Bronchial epithelial cell (primary cell): ENCODE measurements at places on chromosomes 3 and 15.

DNA sequence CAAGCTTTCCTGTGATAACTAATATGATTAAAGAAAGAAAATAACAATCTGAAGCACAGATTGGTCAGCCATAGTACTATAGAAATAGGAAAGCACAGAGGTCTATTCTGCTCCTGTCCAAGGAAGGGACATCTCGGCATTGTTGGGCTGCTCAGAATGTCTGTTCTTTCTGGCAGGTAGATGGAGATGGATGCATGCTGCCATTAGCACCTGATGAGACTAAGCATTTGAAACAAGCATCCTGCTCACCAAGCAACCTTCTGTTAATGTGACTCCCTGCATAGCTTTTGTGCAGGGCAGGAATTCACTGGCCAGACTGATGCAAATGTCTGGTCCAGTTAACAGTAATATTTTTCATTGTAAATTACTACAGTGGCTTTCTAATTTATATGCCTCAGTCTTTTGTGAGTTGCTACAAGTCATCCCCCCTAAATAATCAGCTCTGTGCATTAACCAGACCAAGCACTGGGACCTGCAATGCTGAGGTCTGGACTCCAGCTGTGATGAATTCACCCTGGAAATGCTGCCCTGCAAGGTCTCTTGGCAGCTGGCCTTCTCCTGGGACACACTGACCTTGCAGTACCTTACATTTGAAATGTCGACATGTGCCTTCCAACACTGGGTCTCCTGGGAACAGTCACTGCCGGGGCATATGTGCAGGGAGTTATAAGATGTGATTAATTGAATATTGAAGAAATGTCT is 1123.7 kb downstream of the IGSF11 start:
- no peak for DNase-seq

GRCh38 chr3:143220741-143221140 is 101.2 kb downstream of the CHST2 start:
- DNase-seq, result no peak

DNA sequence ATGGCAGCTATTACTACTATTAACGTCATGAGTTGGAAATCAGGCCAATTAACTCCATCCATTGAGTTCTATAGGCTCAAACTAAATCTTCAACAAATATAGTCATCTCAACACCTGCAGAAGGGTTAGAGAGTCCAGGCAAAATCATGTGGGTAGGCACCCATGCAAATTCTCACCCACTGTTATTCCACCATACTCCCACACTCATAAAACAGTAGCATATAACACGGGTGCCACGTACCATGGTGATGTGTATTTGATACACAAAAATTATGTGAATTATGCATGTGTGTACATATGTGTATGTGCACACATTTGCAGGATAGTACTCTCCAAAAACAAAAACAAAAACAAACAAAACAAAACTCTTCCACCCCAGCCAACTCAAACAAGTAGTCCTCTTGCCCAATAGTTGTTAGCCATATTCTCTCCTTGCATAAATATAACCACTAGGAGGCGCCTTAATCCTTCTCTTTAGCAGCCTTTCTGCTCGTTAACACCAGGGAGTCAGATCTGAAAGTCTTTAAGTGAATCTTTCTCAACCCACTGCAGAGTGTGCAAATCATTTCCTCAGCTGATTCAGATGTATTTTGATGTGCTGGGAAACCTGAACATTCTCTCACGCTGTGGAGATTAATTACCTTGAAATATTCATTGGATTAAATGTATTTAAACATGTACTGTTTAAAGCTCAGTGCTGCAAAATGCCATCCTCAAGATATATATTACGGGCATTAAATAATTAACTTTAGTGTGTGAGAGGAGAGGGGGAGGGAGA is 38.0 kb upstream of the COPB2 start:
- DNase-seq, result peak; percentile 79

- peak; percentile 81 for DNase-seq
Observed at GRCh38 chr3:65398953-65399352, 639.8 kb downstream of the MAGI1 start.

DNA sequence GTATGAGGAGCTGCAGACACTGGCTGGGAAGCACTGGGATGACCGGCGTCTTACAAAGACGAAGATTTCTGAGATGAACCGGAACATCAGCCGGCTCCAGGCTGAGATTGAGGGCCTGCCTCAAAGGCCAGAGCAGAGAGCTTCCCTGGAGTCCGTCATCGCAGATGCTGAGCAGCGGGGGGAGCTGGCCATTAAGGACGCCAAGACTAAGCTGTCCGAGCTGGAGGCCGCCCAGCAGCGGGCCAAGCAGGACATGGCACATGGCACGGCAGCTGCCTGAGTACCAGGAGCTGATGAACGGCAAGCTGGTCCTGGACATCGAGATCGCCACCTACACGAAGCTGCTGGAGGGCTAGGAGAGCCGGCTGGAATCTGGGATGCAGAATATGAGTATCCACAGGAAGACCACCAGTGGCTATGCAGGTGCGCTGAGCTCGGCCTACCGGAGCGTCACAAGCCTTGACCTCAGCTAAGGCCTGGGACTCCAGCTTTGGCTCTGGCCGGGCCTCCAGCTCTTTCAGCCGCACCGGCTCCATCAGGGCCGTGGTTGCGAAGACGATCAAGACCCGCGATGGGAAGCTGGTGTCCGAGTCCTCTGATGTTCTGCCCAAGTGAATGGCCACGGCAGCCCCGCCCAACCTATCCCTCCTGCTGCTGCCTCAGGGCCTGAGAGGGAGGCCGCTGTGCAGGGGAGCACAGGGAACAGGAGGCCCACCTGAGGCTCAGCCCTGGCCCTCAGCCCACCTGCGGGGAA is 9.2 kb upstream of the SHC4 start:
- no peak for DNase-seq

- no peak for DNase-seq
Observed at GRCh38 chr3:183524476-183524875, 31.0 kb downstream of the KLHL6 start.

- no peak for DNase-seq
Observed at GRCh38 chr3:149611149-149611548, 46.7 kb downstream of the WWTR1 start.

- no peak for DNase-seq
Observed at GRCh38 chr15:50302581-50302980, 37.1 kb upstream of the HDC start.

- no peak for DNase-seq
Observed at GRCh38 chr3:14154895-14155440, 23.4 kb downstream of the XPC start.

DNA sequence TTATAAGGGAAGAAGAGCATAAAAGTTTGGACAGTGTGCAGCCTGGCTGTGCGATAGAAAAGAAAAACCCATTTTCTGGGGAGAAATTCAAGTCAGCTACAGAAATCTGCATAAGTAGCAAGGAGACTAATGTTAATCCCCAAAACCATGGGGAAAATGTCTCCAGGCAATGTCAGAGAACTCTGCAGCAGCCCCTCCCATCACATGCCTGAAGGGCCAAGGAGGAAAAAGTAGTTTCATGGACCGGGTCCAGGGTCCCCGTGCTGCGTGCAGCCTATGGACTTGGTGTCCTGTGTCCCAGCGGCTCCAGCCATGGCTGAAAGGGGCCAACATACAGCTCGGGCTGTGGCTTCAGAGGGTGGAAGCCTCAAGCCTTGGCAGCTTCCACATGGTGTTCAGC is 28.3 kb upstream of the COLQ start:
- DNase-seq, result no peak

DNA sequence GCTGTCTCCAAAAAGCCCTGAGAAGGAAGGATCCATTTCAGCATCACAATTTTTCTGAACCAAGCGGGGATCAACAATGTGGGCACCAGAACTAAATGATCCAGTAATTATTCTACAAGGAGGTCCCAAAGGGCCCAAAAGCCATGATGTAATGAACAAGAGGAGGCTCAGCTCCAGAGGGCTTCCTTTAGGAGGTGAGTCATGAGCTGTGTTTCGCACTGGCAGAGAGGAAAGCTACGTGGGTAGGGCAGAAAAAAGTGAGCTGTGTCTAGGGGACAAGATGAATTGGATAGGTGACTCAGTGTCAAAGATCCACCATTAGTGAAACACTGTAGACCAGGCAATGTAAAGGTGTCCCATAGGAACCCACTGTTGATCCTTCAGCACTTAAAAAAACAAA is 113.4 kb downstream of the RORA start:
- no peak for DNase-seq

DNA sequence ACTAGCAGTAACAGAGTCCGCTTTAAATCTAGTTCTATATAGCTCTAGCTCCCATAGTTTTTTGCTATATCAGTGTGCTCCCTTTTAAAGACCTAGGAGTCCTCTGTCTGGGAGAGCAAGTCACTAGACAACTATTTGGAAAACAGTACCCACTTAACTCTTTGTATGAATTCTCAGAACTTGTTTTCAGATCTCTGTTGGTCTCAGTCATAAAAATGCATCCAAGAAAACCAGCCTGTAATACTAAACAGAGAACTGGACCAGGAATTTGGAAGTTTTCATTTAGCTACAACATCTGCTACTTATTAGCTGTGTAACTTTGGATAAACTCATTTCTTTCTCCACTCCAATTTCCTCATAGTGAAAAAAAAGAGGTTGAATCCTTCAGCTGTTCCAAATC is 56.9 kb upstream of the C3orf49 start:
- DNase-seq, result no peak

- DNase-seq, result no peak
Observed at GRCh38 chr3:192896208-192896607, 21.4 kb downstream of the MB21D2 start.

DNA sequence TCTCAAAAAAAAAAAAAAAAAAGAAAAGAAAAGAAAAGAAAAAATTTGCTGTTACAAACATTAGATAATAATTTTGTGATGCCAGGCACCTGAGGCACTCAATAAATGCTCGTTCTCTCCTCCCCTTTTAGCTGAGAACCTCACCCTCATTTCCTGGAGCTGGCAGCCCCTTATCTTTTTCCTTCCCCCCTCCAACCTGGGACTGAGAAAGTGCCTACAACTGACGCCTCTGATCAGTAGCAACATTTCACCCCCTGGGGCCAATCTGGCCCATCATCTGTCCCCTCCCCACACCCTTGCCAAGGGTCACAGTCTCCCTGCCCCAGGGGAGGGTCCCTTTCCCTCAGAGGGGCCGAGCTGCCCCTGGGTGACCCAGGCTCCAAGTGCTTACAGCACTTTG is 12.6 kb upstream of the RNU6-1 start:
- no peak for DNase-seq

- peak; percentile 39 for DNase-seq
Observed at GRCh38 chr3:108437439-108437838, 73.0 kb downstream of the MYH15 start.

DNA sequence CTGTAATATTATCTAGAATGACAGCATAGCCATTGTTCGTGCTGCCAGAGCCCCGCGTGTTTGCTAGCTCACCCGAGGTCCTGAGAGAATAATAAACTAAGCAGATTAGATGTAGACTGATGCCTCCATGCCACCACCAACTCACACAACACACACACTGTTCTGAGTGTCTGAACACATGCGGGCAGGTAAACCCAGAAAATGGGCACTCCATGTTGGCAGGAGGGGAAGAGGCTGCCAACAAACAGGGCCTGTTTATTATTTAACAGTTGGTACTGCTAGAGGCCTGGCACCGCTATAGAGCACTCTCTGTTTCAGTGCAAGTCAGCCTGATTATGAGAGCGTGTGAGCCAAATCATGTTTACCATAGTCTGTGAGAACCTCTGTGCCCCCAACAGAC is 299.0 kb downstream of the ZBTB20 start:
- no peak for DNase-seq

GRCh38 chr15:98674336-98674735 is 26.0 kb downstream of the IGF1R start:
- DNase-seq, result peak; percentile 59

GRCh38 chr3:11576453-11576852 is 67.3 kb downstream of the VGLL4 start:
- DNase-seq, result no peak

GRCh38 chr3:30766522-30766921 is 127.9 kb downstream of the GADL1 start:
- DNase-seq, result no peak

DNA sequence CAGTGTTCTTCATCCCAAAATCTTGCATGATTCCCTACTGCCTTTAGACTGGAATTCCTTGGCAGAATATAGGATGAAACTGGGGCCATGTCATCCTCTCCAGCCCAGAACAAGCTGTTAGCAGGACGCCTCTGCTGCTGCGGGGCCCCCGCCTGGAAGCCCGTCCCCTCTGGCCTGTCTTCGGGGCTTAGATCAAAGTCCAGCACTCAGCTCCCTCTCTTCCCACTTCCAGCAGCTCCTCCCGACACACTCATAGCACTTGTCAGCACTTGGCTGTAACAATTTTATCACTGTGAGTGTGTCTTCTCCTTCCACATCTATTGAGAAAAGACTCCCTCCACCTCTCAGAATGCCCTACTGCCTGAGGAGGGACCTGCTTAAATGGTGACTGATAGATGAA is 112.0 kb upstream of the HACD2 start:
- DNase-seq, result no peak

DNA sequence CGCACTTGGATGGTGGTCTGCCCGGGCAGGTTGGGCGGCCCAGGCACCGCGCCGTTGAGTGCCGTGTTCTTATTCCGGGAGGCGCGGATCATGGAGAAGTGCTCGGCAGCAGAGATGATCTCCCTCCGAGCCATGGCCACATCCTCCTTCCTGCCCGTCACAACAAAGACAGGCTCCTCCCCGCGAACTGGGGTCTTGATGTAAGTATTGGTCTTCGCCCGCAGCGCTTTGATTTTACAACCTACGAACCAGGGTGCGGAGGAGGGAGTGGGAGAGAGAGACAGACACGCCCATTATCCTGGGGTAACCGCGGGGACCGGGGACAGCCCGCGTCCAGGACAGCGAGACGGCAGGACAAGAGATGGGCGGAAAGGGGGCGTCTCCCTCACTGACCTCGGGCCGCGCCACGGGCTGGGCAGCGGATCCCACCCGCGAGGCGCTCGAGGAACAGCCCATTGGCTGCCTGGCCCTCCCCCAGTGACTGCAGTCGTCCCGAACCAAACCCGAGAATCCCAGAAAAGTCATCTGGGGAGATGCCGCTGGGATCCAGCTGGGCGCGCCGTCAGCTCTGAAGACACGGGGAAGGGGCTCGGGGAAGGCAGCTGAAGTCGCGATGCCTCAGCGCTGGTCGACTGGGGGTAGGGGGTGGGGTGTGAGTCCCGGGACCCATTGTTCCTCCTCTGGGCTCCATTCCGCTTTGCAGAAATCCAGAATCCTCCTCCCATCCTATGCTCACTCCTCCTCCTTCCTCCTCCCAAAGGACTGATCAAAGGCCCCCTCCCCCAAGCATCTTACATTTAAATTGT is 1.2 kb downstream of the MEX3B start:
- DNase-seq, result no peak

- DNase-seq, result no peak
Observed at GRCh38 chr3:189907803-189908202, 212.9 kb downstream of the P3H2 start.

DNA sequence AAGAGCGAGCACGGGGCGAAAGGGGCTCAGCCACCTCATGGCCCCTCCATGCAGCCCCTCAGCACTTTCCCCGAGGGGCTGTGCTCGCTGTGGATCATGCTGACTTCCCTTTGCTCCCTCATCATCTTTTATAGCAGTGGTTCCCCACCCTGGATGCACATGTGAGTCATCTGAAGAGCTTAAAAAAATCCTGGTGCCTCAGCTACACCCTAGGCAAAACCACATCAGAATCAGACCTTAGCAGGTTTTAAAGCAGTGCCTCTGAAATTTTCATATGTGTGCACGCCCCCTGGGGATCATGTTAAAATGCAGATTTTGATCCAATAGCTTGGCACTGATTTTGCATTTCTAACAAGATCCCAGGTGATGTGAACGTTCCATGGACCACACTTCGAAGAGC is 50.9 kb downstream of the FEM1B start:
- DNase-seq, result no peak

GRCh38 chr3:21447476-21448151 is 303.4 kb downstream of the ZNF385D start:
- DNase-seq, result peak; percentile 21
